ENCODE measurements at places on chromosomes 2 and 18.
A peak's percentile ranks its signal among the peaks of the same experiment; 100 is the strongest.

DNA sequence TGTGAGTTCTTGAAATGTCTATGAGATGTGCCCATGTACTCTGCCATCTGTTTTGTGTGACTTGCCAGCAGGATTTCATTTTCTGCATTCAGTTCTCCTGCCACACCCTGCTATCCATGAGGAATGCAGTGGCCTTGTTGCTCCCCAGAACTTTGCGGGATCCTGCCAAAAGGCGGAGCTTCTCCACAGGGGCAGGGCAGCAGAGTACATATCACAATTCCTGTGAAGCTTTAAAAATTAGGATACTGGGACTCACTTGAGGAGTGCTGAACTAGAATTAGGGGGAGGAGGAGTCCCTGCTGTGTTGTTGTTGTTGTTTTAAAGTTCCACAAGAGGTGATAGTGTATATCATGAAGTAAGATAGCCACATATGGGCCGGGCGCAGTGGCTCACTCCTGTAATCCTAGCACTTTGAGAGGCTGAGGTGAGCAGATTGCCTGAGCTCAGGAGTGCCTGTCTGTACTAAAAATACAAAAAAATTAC lies 76.4 kb downstream of the TANC1 start:
- DNase-seq: no peak

GRCh38 chr2:120571015-120571728 lies 164.5 kb upstream of the GLI2 start:
- no peak for DNase-seq

DNA sequence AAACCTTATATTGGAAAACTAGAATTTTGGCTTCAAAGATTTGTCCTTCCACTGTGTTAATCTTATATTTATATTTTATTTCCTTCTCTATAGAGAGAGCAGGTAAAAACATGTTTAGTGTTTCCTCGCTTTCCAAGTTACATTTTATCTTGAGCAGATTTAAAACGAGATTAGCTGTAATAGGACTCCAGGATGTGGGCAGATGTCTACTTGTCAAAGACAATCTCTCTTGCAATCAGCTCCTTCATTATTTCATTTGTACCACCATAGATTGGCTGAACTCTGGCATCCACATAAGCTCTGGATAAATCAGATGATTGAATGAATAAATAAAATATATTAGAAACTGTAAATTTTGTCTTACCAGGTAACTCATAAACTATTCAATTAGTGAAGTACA lies 17.5 kb upstream of the KANSL1L start:
- no peak for DNase-seq

- no peak for DNase-seq
Measured at GRCh38 chr18:68830256-68831045, 32.6 kb downstream of the CCDC102B start.

- DNase-seq: no peak
Measured at GRCh38 chr2:132383956-132384355, 32.6 kb upstream of the GPR39 start.

DNA sequence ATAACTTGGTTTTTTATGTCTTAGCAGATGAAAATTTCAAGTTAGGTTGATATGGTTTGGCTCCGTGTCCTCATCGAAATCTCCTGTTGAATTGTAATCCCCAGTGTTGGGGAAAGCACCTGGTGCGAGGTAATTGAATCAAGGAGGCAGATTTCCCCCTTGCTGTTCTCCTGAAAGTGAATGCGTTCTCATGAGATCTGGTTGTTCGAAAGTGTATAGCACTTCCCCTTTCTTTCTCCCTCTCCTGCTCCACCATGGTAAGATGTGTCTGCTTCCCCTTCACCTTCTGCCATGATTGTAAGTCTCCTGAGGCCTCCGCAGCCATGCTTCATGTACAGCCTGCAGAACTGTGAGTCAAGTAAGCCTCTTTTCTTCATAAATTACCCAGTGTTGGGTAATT lies 242.1 kb upstream of the TNP1 start:
- no peak for DNase-seq

GRCh38 chr2:181241797-181242196 lies 215.4 kb upstream of the ITGA4 start:
- no peak for DNase-seq

DNA sequence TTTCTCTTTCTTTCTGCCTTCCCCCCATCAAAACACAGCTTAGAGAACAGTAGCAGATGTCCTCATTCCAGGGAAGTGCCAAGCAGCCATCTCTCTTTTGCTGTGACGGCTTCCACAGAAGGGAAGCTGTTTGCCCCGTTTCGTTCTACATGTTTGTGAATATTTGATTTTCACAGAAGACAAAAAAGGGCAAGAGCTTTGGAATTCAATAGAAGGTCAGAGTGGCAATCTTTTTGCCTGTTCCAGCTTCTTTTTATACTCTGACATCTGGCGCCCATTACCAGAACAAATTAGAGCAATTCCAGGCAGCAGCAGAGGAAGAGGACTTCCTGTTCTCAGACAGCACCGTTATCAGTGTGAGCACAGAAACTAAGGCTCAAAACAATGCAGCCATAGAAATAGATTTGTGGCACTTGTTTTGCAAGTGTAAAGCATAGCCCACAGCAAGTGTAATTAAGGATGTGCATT lies 79.0 kb upstream of the CDH19 start:
- no peak for DNase-seq

DNA sequence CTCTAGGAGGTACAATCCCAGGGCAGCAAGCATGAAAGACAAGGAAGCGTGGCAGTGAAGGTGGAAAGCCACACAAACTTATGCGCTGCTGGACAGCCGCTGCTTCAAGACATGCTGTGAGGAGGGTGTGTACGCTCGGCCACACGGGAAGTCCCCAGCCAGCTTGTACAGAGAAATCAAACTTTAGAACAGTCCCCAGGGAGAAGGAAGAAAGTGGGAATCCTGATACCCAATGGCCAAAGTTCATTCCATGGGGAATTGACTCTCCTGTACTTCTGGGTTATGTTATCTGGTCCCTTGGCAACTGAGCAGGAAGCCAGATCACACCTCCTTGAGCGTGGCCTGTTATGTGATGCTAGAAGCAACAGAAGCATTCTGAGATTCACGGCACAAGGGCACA lies 86.1 kb upstream of the BOD1L2 start:
- DNase-seq: no peak

DNA sequence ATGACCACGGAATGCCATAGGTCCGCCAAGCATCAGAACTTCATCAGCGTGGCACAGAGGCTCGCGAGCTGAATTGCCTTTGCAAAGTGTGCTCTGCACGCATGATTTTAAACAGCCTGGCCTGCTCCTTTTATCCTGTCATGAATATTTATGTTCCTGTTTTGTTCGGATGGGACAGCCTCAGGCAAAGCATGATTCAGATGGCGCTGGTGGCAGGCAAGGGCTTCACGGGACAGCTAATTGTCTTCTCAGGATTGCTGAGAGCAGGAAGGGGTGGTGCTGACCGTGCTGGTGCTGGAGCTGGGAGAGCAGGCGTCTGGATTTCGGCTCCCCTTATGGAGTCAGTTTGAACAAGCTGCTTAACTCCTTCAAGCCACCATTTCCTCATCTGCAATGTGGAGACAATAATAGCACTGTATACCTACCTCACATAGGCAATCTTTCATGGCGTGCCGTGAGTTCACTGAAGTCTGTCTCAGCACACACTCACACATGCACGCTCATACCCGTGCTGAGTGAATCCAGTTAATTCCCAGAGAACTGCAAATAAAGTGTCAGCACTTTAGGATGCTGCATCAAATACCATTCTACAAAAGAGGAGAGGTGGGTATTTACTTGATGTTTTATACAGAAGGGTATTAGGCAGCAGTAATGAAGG lies 79.7 kb upstream of the APCDD1 start:
- no peak for DNase-seq

- no peak for DNase-seq
Measured at GRCh38 chr2:17149945-17150344, 368.3 kb downstream of the RAD51AP2 start.

GRCh38 chr2:203853722-203854121 lies 13.8 kb upstream of the CTLA4 start:
- no peak for DNase-seq

- DNase-seq: peak; percentile 19
Measured at GRCh38 chr2:97712693-97713295, 582 bp upstream of the ZAP70 start.

DNA sequence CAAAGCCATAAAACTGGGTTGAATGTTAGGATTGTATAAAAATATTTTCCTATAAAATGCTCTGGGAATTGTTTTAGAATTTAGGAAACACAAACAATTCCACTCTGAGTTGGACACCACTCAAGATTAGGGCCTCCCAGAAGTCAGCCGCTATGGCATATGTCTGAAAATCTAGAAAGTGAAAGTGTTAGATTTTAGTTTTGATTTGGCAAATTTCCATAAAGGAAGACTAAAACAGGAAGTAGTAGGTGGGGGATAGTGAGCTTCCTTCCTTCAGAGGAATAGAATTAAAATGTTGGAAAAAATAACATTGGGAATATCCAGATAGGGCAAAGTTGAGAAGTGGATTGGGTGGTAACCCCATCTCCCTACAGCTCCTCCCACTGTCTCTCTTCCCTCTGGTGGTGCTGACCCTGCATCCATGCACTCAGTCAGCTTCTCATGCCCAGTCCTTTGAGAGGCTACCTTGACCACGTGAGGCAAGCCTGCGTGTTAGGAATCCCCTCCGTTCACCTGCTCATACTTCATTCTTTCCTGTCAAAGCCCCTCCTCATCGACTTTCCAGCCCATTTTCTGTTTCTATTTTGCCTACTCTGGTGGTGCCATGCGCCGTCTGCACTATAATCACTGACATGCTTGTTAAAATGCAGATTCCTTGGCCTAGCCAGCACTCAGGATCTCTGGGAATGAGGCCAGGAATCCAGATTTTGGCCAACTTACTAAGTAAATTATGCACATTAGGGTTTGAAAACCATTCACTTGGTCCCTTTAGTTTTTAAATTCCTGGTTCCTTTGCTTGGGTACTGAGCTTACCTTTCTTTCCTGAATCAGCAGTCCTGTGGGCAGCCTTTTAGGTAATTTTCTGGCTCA lies 83.5 kb downstream of the POLE4 start:
- DNase-seq: no peak

- no peak for DNase-seq
Measured at GRCh38 chr2:218880102-218880858, at the start of gene WNT10A. Gene WNT10A, plus strand, starts transcription at chr2:218880852. Its CDS starts 144 bp downstream, at chr2:218880996.

DNA sequence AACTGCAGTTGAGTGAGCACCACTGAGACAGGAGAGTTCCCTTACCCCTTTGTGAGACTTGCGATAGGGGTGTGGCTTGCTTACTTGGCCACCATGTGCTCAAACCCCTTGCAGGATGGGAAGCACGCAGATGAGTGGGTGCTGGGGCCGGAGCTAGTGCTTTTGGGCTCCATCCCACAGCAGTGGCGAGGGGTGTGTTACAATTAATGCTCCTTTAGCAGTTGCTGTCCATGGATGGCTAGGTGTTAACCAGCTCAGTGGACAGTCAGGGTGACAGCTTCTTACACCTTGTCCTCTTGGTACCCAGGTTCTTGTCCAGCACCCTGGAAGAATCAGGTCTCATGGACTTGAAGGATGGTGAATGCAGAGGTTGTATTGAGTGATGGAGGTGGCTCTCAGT lies 103.9 kb downstream of the SH3RF3 start:
- DNase-seq: no peak

DNA sequence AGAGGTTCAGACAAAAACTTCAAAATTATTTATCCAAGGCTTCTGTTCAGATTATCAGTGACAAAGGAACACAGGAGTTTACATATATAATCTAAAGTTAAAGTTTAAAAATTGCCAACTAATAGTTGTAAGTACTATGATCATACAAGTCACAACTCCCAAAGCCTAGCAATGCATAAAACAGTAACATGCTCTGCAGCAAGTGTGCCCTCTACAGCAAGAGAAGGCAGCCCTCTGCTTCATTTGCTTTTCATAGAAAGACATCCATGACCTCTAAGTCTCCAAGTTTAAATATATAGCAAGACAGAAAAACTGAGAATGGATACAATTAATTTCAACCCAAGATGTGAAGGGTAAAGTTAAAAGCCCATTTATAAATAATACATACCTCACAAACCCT lies 13.3 kb downstream of the RAB1A start:
- no peak for DNase-seq

DNA sequence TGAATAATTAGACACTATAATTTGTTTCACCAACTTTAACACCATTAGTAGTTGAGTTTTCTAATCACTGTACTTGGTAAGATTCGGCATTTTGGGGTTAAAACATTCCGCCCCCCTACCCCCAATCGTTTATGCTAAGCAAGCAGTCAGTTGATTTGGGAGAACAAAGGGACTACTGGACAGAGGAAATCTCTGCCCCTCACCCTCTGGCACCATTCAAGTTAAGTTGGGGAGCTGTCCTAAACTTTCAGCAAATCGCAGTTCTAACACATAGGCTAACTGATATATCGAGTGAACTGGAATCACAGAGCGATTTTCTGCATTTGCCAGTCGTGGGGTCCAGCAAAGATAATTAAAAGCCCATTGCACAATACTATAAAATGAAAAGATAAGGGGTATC lies 5.6 kb downstream of the KLF7 start:
- DNase-seq: no peak

DNA sequence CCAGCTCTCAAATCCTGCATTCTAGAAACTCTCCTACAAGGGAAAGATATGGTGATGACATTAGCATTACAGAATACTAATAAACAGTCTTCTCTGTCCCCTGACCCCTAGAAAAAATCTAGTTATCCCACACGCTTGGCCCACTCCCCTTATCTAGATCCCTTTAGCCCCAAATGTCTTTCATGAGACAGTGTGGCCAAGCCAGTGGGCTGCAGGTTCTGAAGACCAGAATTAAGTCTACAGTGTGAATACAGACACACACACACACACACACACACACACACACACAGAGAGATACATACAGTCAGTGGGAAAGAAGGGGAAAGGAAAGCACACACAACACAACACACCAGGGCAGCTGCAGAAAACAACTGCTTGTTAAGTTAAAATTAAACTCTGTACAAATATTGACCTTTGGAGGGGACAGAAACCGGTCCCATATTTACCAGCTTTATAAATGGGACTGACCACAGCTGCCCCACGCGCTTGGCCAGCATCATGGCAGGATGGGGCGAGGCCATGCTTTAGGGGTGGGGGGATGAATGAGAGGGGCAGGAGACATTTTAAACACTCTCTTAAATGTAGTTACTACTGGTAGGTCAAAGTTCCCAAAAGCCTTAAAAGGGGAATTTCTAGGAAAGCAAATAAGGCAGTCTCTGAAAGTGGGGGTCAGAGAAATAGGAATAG lies 49.1 kb downstream of the NHEJ1 start:
- no peak for DNase-seq

GRCh38 chr18:36780748-36781147 lies 48.1 kb downstream of the TPGS2 start:
- DNase-seq: no peak

- DNase-seq: no peak
Measured at GRCh38 chr2:37388074-37388473, 43.6 kb downstream of the QPCT start.

DNA sequence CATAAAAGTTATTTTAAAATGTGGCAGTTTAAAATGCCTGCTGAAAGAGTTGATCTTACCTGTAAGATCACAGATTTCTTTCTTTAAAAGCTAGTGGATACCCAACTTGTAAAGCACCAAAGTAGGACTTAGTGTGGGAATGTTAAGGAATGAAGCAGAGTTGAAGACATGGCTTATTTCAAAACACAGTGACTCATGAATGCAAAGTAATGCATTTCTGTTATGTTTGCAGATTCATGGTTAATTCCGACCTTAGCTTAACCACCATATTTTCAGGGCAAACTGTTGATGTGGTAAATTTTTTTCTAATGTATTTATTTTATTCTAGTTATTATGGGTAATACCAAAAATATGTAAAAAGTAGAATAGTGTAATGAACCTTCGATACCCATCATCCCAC lies 206.8 kb upstream of the FOSL2 start:
- no peak for DNase-seq

GRCh38 chr2:147600646-147601045 lies 244.2 kb upstream of the ACVR2A start:
- DNase-seq: no peak

Measured in ovary (tissue), 10 donors.